ENCODE measurements at places on chromosomes 5 and 9.
A peak's percentile ranks its signal among the peaks of the same experiment; 100 is the strongest.

DNA sequence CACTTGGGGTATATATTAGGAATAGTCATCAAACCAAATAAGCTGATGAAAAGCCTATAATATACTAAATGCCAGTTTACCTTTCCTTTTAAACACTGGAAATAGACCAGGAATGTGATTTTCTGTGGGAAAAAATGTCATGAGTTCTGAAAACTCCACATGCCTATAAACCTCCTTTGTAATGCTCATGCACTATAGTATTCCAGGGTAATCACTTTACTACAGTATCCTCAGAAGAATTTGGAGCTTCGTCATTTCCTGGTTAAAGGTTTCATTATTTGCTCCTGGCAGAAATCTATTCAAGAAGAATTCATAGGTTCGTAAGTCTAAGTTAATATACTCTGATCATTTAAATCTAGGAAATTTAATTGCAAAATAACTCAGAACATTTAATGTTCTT, 1076.7 kb upstream of the DMAC1 start:
- DNase-seq: no peak

DNA sequence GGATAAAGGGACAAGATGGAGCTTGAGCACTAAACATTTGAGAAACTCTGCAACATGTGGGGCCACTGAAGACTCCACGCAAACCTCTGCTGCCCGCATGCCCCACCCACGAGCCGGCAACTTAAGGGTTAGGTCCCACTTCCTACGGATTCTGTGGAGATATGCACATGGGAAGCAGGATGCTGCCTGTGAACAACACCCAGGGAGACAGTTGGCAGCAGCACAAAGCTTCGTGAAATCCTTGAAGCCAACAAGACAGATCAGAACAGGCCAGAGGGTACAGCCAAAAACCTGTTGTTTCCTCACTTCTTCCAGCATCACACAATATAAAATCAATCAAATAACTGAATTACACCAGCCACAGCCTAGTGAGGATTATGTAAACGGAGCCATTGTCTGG, 270.4 kb downstream of the ENC1 start:
- no peak for DNase-seq

GRCh38 chr9:107437716-107438115, 51.9 kb downstream of the KLF4 start:
- DNase-seq: no peak

DNA sequence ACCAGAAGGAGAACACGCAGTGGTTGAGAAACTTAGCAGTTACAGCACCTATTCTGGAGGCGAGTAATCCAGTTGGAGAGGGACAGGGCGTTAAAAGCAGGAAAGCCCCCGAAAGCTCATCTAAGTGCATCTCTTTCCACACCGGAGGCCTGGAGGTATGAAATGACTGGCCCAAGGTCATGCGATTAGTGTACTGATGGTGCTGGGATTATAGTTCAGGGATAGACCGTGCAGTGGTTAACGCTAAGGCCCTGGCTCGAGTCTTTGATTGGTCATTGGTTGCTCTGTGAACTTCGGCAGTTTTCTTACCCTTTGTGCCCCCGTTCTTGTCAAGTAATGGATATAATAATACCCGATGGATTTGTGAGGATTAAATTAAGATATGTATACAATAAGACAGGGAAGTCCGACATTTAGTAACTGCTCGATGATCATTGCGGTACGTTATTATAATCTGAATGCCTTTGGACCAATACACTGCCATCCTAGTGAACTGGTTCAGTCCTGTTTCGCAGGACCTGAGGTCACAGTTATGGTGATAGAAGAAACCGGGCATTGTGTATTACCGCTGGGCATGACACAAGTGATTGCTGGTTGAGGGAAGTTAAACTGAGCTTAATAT, 960 bp downstream of the CANX start:
- peak; percentile 21 for DNase-seq

- no peak for DNase-seq
Observed at GRCh38 chr5:146005723-146006122, 69.3 kb downstream of the SH3RF2 start.

- no peak for DNase-seq
Observed at GRCh38 chr9:121331992-121332685, 37.9 kb downstream of the STOM start.

GRCh38 chr9:105243015-105243686, 1.3 kb upstream of the SLC44A1 start:
- DNase-seq: no peak

DNA sequence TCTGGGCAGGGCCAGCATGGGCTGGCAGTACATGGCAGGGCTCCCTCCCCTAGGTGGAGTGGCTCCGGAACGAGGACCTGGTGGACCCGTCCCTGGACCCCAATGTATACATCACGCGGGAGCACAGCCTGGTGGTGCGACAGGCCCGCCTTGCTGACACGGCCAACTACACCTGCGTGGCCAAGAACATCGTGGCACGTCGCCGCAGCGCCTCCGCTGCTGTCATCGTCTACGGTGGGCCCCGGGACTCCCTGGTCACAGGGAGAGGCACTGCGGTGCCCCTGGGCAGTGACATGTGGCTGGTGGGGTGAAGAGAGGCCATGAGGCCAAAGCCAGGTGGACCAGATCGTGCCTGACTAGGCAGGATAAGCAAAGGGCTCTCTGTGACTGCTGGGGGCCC, 30.4 kb downstream of the HK3 start:
- DNase-seq: no peak

DNA sequence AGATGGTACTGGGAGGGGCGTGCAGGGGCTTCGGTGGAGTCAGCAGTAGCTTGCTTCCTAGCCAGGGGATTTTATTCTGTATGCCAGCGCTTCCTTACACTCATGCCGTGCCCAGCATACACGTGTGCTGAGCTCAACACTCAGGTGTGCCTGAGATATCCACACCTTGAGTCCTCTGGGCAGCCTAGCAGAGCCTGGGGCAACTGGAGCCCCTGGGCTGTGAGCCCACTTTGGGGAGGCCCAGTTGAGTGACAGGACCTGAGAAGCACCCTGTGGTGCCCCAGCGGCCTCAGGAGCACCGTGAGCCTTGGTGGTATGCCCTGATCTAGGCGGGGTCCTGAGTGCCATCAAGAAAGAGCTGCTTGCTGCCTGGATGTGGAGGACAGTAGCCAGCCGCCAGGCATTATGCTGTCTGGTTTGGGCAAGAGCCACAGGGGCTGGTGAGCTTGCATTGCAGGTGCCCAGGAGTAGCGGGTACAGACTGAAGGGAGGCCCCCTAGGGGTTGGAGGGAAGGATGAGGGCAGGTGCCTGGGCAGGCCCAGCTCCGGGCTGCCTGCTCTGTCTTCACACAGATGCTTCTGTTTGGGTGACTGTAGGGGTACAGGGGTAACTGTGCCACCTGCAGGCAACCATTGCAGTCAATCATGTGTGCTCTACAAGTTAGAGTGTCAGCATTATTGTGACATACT, 42.9 kb downstream of the BNIP1 start:
- no peak for DNase-seq

DNA sequence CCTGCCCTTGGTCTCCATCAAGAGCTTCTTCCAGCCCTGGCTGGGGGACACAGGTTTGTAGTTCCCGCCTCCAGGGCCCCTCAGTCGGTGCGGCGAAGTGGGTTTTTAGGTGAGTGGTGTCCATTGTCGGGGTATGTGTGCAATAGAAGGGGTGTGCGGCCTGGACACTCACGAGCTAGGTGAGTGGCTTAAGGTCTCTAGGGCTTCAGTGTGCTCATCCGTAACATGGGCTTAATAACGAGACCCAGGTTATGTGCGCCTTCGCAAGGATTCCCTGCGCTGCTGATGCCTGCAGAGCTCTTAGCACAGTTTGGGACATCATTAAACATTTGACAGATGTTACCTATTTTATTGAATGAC, 656 bp downstream of the CEP78 start:
- no peak for DNase-seq

- DNase-seq: peak; percentile 97
Observed at GRCh38 chr9:134434894-134435506, 108.7 kb downstream of the RXRA start.

- DNase-seq: no peak
Observed at GRCh38 chr5:140112685-140113179, 1.2 kb upstream of the PURA start.

- DNase-seq: no peak
Observed at GRCh38 chr9:131562032-131562959, 17.0 kb downstream of the PRRT1B start.

DNA sequence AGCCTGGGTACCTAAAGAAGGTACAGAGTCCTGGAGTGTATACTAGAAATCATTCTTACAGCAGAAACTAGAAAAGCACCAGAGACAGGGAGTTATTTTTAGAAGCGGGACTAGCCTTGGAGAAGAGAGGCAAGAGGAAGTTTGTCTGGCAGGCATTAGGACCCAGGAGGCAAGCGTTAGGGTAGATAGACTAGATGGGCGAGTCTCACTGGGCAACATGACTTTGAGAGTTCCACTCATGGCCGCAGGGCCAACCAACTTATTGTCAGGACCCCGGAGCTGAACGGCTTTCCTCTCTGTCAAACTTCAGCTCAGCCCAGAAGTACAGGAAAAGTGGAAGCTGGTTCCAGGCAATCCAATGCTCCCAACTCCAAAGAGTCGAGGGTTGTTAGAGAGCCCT, 34.1 kb upstream of the NPR3 start:
- no peak for DNase-seq

GRCh38 chr5:121658221-121658620, 193.5 kb upstream of the FTMT start:
- no peak for DNase-seq

GRCh38 chr9:125464591-125465385, 203.2 kb downstream of the GAPVD1 start:
- DNase-seq: no peak

DNA sequence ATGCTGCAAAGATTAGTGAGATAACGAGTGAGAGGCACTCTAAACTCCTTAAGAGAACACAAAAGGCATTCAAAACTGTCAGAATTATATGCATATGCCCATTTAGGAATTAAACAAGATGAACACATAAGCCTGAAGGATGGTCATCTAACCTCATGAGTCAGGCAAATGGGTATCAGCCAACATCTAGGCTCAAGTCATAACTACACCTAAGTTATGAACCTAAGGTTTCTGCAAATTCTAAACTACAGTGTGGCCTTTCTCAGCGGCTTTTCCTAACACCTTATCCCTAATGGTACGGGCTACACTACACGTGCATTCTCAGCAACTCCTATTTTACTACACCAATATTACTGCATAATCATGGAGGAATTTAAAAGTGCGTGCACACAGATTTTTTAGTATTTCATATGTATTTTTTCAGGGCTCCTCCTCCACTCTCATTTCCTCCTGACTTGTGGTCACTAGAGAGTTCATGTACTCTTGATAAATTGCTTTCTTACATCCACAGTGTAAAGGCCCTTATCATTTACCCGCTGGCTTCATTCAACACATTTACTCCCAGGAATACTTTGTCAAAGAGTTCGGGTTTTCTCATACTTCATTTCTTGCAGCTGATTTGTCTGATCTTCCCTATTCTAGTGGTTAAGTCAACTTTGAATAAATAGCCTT, 316.5 kb downstream of the BNC2 start:
- no peak for DNase-seq

- DNase-seq: no peak
Observed at GRCh38 chr5:57538341-57538955, 55.8 kb upstream of the ACTBL2 start.

All from right hindlimb (tissue), 1 donor.